Right forelimb (tissue), 1 donor: ENCODE measurements at places on chromosomes 7 and 10.

- DNase-seq: no peak
These were observed 14.9 kb downstream of the UNCX start for GRCh38 chr7:1247527-1248041.

DNA sequence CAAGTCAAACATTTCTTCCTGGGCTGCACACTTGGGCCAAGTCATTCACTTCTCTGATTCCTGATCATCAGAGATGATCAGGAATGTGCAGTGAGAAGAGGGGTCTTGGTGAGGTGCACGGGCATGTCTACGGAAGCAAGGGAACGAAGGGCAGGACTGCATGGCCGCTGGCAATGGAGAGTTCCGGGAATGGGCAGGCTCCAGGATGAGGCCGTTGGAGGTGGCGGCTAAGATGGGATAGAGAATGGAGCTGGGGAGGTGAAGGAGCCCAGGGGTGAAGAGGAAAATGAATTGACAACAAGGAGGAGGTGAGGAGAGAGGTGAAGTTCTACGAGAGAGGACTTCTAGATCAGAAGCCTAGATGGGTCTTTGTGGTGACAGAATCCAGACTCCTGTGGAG is 260.0 kb downstream of the GRID1 start:
- no peak for DNase-seq

- DNase-seq: no peak
These were observed 358.1 kb downstream of the SUGCT start for GRCh38 chr7:40492946-40493345.

- no peak for DNase-seq
These were observed 100.0 kb downstream of the TCERG1L start for GRCh38 chr10:131211559-131211958.

DNA sequence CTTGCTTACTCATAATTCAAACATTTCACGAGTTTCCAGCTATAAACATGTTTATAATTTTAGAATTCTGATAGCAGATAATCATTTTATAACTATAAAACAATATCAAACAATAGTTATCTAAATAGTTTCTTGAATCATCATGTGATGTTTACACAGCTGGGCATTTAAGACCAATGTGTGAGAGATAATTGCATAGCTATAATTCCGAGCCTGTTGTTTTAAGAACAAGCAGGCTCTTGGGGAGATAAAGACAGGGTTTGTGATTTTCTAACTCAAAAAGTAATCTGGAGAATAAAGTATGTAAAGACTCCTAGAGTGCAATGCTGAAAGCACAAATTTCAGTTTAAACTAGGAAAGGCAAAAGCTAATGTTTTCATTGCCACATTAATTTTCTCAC is 331.2 kb downstream of the LRRTM3 start:
- DNase-seq: no peak

DNA sequence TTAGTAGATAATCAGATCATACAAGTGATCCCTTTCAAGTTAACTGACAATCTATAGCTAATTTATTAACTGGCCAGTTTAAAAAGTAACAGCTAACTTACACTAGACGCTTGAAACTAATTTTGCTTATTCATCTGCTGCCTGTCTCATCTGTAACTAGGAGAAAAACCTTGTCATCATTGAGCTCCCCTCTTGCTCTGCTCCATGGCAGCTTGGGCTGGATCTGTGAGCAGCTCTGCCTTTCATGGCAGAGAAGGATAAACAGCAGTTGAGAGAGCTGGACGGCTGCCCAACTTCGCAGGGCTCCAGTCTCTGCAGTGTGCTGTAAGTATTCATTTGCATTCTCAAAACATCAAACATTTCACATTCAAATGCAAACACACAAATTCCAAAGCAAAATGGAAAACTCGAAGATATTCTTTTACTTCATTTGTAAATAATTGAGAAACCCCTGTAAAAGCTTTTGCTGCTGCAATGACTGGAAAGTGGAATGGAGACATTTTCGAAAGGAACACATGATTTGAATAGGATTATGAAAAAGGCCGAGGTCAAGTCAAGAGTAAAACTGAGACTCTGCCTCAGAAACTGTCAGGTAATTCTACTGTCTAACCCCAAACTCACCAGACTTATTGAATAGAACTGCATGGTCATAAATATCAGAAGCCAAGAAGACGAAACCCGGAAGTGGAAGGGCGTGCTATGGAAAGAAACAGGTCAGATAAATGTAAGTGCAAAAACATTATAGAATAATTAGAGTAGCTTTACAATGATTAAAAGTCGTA is 17.6 kb downstream of the SLC35B4 start:
- DNase-seq: no peak

DNA sequence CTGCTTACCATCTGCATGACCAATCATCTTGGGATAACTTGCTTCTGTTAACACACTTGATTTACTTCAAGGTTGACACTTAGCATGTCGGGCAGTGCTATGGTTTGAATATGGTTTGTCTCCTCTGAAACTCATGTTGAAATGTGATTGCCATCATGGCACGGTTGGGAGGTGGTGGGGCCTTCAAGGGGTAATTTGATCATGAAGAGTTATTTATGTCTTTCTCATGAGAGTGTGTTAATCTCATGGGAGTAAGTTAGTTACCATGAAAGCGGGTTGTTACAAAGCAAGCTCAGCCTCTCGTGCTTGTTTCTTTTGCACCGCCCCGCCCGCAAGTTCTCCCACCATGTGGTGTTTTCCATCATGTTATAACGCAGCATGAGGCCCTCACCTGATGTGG is 163.6 kb downstream of the DOCK4 start:
- DNase-seq: no peak

DNA sequence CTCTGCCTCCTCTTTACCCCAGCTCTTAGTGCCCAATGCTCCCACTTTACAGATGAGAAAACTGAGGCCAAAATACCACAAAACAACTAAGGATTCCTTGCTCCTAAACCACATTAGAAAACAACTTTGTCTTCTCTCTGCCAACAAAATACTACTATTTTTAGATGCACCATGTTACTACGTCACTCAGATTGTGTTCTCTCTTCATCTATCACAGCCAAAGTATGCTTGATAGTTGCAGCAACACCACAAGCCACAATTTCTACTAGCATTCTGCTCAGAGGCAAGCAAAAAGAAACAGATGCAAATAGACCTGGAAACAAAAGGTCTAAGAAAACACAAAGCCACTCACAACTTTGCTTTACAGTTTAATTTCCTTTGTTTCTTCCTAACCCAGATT is 3.3 kb upstream of the PDE1C start:
- no peak for DNase-seq

GRCh38 chr7:78165454-78165853 is 366.9 kb downstream of the PHTF2 start:
- no peak for DNase-seq

DNA sequence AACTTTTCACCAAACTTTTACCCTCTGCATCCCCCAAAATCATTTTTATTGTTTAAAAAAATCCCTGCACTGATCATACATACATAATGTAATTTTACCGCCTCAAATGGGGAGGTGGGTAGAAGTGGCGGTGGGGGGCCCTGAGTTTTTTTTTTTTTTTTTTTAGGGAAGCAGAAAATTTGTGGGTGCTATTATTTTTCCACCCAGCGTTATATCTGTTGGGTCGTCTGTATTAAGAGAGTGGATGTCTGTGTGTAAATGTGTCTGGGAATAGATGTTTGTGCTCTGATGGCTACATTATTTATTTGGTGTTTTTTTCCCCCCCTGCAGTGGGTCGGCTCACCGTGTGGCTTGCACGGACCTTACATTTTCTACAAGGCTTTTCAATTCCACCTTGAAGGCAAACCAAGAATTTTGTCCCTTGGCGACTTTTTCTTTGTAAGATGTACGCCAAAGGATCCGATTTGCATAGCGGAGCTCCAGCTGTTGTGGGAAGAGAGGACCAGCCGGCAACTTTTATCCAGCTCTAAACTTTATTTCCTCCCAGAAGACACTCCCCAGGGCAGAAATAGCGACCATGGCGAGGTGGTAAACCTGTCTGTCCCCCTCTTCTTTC is 438 bp downstream of the ARID5B start:
- DNase-seq: no peak

- no peak for DNase-seq
These were observed 71.8 kb downstream of the ZNF438 start for GRCh38 chr10:30959836-30960210.
